Cerebellar nuclear complex (tissue), 1 donor: ENCODE measurements at places on chromosomes 16 and 17.

DNA sequence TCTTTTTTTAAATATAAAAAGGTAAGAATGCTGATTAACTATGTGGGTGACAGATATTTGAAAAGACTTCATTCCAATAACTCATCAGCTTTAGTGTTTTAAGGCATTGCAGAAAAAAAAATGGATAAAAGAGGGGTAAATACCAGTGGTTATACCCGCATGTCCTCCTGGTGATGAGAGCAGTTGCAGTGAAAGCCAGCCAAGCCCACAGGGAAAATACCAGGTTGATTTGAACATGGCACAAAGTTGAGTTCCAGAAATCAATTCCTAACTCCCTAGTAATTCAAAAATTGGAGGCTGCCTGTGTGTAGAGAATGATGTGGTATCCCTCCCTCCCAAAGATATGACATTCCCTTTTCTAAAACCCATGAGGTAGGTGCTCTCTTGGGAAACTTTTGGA, 453.2 kb upstream of the SOX9 start:
- no peak for DNase-seq

- no peak for DNase-seq
Observed at GRCh38 chr16:80330803-80331202, 210.0 kb upstream of the DYNLRB2 start.

DNA sequence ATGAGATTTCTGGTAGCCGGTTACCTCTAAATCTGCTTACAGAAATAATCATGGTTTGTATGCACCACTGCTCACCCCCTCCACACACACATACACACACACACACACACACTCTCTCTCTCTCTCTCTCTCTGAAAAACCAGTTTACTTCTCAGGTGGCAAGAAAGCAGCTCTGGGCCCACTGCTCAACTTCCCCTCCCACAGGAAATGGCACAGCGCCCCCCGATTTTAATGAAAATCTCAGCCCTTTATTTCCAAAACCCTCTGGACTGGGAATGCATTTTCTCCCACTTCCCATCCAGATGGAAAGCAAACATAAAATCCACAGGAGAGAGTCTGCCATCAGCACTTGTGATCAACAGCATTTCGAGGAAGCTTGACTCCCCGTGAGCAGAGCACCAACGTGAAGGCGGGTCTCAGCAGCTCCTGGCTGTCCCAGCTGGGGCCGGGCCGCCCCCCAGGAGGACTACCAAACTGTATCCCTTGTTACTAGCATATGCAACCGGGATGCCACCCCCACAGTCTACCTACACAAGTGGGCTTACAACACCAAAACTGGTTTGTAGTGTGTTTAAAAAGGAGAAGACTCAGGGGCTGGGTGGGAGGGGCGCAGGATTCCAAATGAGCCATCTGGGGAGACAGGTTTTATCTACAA, 121.1 kb downstream of the SLC39A11 start:
- no peak for DNase-seq

DNA sequence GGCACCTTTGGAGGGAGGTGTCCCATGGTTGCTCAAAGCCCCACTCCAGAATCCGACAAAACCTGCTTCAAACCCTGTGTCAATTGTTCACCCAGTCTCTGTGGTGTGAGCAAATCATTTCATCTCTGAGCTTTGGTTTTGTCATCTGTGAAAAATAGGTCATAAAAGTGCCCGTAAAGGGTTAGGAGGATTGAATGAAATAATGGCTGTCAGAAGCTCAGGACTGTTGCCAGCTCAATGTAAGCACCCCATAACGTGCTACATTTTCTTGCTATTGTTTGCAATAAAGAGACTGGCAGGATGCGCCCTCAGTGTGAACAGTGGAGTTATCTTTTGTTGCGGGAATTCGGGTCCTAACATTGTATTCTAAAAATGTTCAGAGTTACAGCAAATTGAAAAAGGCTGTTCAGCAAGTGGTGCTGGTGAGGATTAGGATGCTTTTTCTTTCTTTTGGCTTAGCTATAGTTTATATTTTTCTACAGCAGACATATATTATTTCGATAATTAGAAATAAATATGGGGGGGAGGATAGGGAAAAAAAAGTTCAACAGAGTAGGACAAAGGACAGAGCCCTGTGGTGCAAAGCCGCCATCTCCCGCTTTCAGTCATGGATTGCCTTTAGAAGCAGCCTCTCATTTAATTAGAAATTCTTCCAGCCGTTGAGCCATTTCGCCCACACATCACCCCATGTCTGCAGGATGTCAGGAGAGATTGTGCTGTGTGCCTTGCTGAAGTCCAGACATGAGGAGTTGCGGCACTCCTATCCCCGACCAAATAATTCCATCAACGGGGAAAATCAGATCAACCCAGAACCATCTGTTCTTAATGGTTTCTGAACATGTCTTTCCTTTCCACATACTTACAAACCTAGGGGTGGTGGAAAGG, 20.9 kb upstream of the PYY start:
- DNase-seq, result no peak

DNA sequence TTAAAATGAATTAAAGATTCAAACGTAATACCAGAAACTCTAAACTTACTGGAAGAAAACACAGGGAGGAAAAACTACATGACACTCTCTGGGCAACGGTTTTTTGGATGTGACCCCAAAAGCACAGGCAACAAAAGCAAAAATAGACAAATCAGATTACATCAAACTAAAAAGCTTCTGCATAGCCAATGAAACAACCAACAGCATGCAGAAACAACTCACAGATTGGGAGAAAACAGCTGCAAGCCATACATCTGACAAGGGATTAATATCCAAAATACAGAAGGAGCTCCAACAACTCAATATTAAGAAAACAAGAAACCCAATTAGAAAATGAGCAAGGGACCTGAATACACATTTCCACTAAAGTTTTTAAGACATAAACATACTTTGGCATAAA, 69.2 kb upstream of the ALOX12 start:
- DNase-seq, result no peak

DNA sequence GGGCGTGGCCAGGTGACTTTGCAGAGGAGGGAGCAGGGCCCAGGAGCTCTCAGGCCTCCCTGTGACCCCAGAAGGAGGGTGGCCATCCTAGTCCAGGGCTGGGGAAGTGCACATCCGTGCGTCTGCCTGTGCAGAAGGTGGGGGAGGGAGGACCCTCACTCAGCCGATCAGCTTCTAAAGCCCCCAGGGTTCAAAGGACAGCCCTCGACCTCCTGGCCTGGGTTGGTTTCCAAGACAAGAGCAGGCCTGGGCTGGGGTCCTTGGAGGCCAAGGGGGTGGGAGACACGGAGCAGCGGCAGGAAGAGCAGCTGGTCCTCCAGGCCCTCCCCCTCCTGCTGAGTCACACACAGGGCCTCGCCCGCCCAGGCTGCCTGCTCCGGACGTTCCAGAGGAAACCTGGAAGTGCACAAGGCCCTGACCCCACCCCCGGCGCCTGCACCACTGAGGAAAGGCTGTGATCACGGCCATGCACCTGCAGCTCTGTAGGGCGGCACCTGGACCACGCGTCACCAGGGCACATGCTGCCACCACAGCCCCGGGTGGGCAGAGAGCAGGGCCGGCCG, 67.1 kb upstream of the ZNF469 start:
- no peak for DNase-seq

DNA sequence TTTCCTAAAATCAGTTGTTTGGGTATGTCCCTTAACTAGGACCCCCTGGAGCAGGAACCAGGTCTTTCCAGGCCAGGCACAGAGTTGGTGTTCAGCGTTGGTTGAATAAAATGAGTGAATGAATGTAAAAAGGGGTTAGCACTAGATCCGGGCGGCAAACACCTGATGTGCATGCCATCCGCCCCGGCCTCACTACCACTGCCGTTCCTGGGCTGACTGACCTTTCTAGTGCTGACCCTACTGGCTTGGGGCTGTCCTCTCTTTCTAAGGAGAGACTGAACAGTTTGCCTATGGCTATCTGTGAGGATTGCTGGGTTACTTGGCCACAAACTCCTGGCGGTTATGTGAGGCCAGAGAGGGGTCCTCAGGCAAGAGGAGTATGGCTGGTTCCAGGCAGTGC, 10.1 kb upstream of the PHF12 start:
- DNase-seq, result no peak

- DNase-seq, result no peak
Observed at GRCh38 chr17:27519550-27519949, 63.3 kb downstream of the KSR1 start.

GRCh38 chr17:58097384-58098088, 14.3 kb downstream of the DYNLL2 start:
- no peak for DNase-seq

DNA sequence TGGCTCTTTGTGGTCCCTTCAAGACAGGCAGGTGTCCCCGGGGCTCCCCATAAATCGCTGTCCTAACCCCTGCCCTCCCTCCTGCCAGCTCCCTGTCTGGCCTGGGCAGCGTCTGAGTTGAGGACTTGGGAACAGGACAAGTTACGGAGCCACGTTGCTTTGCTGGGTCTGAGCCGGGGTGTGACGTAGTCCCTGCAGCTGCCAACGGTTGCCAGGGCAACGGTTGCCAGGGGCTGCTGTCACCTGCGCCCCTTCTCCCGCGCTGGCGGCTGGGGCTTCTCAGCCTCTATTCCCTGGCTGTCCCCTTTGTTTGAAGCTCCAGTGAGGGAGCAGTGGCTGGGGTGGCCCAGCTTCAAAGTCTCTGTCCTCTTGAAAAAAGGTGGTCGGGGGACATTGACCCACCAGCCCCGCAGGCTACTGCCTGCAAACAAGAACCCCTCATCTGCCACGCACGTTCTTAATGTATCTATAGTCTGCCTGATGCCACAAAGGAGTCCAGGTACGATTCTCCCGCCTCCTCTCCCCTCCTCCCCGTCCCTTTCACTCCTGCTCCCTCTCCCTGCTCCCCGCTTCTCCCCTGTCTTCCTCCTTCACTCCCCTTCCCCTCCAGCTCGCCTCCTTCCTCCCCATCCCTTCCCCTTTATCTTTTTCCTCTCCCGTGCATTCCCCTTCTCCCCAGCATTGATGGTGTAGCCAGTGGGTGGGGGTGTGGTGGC, 10.9 kb downstream of the ADGRG1 start:
- no peak for DNase-seq

- no peak for DNase-seq
Observed at GRCh38 chr17:51572115-51572514, 311.8 kb downstream of the UTP18 start.

DNA sequence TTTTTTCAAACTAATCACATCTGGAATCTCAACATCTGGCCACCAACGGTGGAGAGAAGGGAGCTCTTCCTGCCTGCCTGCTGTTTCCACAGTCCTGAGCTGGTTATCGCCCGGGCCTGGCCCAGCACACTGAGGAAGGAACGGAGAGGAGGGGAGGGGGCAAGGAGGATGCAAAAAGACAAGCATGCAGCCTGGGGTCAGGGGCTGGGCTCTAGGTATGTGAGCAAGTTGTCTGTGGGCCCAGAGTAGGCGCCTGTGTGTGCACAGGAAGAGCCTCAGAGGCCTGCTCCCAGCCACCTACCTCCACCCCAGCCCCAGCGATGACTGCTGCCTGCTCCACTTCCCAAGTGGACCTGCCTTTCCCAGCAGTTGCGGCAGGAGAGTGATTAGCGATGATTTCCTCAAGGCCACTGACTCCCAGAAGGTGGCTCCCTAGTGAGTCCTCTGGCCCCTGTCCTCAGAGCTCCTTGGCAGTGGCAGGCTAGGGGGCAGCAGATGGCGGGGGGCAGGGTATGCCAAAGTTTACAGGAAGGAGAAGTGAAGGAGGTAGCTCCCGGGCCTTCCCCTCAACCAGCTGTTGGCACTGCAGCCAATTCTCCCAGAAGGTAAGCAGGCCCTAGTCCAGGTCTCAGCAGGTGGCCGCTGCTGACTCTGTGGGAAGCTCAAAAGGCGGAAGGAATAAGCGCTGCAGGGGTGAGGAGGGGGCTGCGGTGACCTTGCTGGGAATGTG, 27.0 kb upstream of the RASD1 start:
- no peak for DNase-seq

- DNase-seq, result no peak
Observed at GRCh38 chr17:73156887-73157520, 7.8 kb upstream of the SSTR2 start.

DNA sequence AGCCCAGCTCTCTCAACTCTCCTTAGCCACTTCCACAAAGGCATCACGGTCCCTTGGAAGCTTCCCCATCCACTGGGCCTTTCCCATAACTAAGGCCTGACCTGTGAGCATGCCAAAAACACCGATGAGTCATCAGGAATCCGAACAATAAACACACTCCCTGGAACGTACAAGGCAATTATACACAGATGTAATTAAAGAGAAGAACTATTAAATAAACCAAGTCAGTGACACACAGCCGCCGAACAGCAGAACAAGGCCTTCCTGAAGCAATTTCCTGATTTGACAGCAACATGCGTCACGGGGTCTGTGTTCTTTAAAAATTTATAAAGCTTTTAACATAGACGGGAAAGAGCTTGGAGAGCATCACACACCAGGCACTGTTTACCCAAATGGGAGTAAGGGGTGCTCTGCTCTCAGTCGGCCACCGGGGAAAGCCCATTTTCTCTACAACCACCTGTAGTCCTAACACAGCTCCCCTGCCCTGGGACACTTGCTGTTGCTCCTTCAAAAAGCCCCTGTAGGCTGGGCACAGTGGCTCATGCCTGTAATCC, 29.4 kb downstream of the COG7 start:
- no peak for DNase-seq

- no peak for DNase-seq
Observed at GRCh38 chr17:66996926-66997325, 32.4 kb downstream of the CACNG4 start.

- no peak for DNase-seq
Observed at GRCh38 chr16:87344931-87345631, 27.9 kb upstream of the C16orf95 start.

DNA sequence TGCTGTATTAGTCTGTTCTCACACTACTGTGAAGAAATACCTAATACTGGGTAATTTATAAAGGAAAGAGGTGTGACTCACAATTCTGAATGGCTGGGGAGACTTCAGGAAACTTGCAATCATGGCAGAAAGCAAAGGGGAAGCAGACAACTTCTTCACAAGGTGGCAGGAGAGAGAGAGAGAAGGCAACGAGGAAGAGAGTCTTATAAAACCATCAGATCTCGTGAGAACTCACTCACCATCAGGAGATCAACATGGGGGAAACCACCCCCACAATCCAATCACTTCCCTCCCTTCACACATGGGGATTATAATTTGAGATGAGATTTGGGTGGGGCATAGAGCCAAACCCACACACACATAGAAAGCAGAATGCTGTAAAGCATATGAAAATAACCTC, 896.2 kb downstream of the CDH11 start:
- no peak for DNase-seq

DNA sequence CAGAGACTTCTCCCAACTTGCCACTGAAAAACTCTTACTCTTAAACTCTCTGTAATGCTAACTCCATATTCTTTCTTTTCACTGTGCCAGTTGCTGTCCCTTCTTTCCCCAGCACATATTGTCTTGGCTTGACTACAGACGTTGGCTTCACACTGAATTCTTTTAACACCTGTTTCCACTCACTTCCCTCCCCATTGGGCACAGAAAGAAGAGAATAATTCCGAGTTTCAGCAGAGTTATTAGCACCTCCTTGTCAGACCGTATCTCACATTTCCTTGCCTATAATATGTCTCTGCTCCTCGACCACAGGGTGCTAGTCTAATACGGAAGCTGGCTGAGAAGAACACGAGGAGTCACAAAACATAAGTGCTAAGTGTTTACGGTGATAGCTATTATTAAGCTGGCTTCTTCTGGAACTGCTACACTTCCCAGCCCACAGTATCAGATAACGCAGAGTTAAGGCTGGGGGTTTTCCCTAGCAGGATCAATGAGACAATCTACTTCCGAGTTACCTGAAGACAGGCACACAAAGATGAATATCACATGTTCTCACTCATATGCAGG, 188.5 kb upstream of the CDH8 start:
- no peak for DNase-seq
